ENCODE measurements at places on chromosomes 4 and X.

GRCh38 chrX:30308263-30309138 is 689 bp downstream of the NR0B1 start:
- DNase-seq, result no peak

GRCh38 chrX:124344246-124344645 is 2.1 kb upstream of the SH2D1A start:
- DNase-seq, result no peak

- DNase-seq, result no peak
Observed at GRCh38 chrX:45747905-45748304, 547.2 kb upstream of the DIPK2B start.

- DNase-seq, result no peak
Observed at GRCh38 chr4:169791527-169792156, 33.9 kb upstream of the HPF1 start.

DNA sequence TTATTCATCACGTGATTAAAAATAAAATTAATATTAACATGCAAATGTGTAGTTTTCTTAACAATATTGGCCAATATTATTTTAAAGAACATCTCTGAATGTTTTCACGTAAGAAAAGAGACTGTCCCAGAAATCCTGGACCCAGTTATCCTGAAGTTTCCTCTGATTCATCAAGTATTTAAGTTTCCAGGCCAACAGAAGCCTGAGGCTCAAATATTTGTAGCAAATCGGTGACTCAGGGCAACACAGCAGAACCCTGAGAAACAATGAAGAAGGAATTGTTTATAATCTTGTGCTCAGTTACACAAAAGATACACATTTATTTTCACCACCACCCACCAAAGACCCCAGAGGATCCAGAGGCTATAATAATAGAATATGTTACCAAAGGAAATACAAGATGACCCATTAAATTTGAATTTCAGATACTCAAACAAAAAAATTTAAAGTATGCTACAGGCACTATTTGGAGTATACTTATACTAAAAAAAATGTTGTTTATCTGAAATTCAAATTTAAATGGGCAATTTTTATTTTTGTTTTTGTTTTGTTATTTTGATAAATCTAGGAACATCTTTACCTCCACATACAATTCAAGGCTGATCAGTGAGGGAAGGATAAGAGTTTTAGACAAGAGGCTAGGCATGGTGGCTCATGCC is 33.9 kb upstream of the SLC7A11 start:
- DNase-seq, result no peak

All from T-helper 17 cell (primary cell).